Ascending aorta (tissue), 2 donors: ENCODE measurements at places on chromosomes 12 and 14.

- DNase-seq: no peak
Measured at GRCh38 chr12:131044136-131044535, 90.4 kb downstream of the ADGRD1 start.

GRCh38 chr12:117889098-117889497 is 79.7 kb downstream of the KSR2 start:
- no peak for DNase-seq

DNA sequence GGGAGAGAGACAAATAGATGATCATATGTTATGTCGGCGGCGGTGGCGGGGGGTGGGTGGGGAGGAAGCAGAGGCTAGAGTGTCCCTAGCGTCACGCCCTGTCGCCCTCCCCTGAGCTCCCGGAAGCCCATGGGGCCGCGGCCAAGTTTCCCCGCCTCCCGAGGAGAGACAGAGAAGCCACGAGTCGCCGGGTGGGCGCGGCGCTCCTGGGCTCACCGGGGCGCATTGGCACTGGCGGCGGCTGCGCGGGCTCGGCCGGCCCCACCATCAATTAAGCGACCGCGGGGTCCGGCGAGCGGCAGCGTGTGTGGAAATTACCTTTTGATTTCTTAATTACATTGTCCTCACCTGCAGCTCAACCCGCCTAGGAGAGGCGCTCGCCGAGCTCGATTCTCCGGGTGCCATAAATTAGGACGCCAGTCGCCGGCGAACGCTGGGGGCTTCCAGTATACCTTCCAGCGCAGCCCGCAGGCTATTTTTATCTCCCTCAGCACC is 119.9 kb upstream of the LHX5 start:
- DNase-seq: no peak

DNA sequence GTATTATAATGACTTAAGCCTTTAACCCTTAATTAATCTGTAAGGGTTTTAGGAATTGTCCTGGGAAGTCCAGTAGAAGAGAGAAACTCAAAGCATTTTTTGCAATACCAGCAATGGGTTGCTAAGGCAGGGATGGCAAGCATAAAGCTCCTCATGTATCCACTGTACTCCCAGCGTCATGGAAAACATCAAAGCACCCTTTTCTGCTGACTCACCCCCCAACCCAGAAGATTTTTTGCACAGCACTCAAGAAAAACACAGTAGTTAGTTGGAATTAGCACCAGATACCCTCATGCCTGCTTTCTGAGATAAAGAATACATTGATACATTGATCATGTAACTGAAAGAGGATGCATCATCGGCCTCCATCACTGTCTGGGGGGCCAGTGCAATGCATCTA is 199.1 kb upstream of the CNOT2 start:
- no peak for DNase-seq

GRCh38 chr14:95931384-95931783 is 54.8 kb downstream of the TUNAR start:
- DNase-seq: no peak

DNA sequence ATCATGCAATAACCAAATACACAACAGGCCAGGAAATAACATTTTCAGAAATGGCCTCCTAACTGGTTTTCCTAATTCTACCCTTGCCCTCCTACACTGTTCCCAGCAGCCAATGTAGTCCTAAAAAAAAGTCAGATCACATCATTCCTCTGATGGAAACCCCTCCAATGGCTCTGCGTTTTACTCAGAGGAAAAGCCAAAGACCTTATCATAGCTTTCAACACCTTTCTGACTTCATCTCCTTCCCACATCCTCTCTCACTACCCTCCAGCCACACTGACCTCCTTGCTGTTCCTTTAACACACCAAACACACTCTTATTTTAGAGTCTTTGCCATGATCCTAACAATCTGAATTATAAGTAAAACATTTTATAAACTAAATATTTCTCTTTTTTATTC is 1.1 kb downstream of the MED6 start:
- no peak for DNase-seq

DNA sequence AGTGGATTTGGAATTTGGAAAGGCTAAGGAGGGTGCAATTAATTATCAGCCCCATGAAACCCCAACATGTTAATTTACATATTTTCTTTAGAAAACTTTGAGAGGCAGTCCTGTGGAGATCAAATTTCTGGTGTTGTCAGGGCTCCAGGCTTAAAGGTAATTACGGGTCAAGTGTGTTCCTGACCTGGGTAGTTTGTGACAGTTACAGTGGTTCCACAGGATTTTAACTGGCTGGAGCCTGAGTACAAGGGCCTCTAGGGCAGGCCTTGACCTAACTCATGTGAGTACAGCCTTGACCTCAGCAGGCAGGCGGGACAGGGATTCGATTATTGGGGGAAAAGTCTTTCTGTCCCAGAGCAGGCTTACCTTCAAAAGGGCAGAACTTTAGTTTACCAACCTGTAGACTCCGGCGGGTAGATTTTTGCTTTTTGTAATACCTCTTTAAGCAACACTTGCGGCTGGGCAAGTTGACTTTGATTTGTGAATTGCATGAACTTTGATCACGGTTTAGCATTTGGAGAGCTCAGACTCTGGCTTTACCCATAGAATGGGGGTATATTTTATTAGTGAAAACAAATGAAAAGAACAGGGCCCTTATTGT is 8.4 kb upstream of the PPTC7 start:
- DNase-seq: no peak

- no peak for DNase-seq
Measured at GRCh38 chr12:4518106-4518728, 20.5 kb upstream of the RAD51AP1 start.

DNA sequence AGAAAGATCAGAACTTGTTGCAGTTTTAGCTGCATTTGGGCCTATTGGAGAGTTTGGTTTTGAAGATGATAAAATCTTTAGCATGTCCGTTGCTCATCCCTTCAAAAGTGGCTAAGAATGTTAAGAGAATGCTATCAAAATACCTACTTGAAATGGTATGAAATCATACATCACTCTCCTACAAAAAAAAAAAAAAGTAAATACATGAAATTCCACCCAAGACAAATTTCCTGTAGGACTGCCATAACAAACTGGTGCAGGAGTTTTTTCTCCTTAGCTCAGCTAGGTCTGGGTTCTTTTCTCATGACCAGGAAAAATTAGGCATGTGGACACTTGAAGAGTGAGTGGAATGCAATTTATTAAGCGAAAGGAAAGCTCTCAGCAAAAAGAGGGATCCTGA is 15.9 kb upstream of the FAR2 start:
- DNase-seq: no peak

- DNase-seq: no peak
Measured at GRCh38 chr12:97781342-97781741, 318.7 kb downstream of the RMST start.

DNA sequence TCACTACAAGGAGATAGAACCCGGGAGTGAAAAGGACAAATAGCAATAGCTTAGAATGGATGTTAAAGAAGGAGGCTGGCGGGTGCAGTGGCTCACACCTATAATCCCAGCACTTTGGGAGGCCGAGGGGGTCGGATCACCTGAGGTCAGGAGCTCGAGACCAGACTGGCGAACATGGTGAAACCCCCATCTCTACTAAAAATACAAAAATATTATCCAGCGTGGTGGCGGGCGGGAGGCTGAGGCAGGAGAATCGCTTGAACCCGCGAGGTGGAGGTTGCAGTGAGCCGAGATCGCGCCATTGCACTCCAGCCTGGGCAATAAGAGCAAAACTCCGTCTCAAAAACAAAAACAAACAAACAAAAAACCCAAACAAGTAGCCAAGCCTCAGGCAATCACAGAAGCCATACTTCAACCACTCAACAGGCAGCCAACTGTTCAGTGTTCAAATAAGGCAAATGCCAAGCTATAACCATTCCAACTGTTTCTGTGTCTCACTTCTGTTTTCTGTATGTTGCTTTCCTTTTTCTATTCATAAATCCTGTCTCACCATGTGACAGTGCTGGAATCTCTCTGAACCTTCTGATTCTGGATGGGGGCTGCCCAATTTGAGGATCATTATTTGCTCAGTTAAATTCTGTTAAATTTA is 3.9 kb upstream of the SPTLC2 start:
- no peak for DNase-seq

DNA sequence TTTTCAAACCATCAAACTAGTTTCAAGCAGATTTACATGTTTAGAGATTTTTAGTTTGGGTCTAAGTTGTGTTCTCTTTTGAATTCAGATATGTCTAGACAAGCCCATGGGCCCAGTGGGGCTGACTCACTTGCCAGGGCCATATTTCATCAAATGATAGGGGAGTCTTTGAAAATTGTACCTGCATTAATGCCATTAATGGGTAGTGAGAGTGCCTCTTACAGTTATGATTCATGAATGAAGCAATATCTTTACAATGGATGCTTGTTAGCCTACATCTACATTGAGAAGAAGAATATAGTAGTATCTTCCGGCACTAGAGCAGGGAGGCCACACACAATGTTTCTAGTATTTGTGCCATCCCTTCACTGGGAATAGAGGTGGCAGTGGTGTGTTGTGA is 174.2 kb upstream of the E2F7 start:
- DNase-seq: no peak

GRCh38 chr14:68362846-68363245 is 430.0 kb downstream of the ZFP36L1 start:
- no peak for DNase-seq

DNA sequence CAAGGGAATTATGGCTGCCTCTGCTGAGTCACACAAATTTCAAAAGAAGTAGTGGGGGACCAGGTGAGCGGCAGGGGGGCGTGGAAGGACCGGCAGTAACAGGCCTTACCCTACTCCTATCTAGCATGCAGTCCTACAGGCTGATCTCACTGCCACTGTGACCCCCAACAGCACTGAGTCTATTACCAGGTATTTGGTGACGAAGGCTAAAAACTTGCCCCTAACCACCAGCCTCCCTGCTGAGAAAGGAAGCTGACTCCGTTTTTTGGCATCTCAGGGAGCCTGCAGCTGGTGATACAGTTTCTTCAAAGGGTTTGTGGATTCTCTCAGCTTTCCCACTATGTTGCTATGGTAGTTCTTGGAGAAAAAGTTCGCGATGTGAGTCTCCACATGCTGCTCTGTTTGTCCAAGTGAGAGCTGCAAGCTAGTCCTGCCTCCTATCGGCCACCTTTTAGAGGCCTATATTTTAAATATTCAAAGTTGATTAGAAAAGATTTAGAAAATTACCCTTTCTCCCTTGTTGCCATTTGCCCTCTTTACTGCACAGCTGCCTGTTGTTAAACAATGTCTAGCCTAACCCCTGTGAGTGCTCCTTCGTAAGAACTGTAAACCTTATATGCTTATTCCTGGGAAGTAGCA is 57.1 kb upstream of the SLCO1B1 start:
- DNase-seq: no peak

DNA sequence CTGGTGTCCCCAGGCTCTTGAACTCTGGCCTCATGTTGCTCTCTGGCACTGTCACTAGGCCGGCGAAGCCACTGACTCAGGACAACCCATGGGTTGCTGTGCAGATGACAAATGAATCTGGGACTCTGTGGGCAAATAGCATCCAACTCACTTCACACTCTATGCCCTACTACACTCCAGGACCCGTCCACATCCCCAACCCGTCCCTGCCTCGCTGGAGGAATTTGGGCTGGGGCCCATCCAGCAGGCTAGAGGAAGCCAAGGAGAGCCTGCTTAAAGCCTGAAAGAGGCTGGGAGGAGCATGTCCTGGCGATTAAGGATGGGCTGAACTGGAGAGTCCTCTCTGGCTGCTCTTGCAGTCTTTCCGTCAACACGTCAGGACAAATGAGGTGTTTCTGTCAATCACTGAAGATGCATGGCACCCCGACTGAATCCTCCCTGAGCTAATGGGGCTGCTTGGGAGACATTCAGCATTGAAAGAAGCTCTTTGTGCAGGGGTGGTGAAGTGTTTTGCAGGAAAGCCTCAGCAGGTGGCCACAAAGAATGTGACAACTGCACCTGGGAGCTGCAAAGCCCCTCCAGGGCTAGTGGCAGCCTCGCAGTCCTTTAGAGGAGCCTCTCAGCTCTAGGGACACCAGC is 71.7 kb downstream of the ANO2 start:
- DNase-seq: no peak

GRCh38 chr12:112208301-112208910 is 83.0 kb downstream of the TRAFD1 start:
- DNase-seq: no peak

GRCh38 chr12:131610891-131611290 is 100.0 kb upstream of the SFSWAP start:
- DNase-seq: no peak

DNA sequence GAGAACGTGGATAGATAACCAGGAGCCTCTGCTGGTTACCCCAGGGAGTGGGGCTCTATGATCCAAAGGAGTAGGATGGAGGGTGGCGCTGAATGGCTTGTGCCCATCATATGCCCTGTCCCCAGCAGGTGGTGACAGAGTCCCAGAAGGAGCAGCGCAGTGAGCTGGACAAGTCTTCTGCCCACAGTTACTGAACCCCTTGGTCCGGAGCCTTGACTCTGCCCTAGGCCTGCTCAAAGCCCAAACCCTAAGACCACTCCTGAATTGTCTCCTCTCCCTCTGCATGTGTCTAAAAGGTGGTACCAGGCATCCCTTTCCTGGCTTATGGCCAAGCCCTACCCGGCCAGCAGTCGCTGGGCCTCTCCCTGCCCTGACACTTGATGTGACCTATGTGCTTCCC is 3.2 kb downstream of the PRPH start:
- no peak for DNase-seq

GRCh38 chr12:94614288-94614721 is 36.1 kb downstream of the TMCC3 start:
- no peak for DNase-seq

DNA sequence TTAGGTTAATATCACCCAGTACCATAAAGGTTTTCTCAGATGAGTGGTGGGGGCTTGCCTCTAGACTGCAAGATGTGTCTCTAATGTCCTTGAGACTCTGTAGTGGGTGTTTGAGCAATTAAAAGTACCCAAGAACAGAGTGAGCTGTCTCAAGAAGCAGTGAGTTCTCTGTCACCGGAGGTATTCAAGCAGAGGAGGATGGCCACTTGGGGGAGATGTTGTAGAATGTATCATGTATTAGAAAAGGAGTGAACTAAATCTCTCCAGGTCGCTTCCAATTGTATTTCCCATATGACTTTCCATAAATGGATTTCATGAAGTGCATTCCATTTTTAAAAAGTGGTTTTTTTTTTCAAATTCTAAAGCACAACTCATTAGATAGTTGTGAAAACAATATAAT is 35.0 kb downstream of the SLC17A8 start:
- DNase-seq: no peak

DNA sequence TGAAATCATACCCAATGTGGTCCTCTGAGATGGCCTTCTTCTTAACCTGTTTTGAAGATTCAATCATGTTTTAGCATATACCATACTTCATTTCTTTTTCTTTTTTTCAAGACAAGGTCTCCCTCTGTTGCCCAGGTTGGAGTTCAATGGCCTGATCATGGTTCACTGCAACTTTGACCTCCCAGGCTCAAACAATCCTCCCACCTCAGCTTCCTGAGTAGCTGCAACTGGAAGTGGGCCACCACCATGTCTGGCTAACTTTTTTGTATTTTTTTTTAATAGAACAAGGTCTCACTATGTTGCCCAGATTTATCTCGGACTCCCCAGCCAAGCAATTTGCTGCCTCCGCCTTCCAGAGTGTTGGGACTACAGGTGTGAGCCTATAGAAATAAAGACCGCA is 30.4 kb downstream of the SOAT2 start:
- DNase-seq: no peak

DNA sequence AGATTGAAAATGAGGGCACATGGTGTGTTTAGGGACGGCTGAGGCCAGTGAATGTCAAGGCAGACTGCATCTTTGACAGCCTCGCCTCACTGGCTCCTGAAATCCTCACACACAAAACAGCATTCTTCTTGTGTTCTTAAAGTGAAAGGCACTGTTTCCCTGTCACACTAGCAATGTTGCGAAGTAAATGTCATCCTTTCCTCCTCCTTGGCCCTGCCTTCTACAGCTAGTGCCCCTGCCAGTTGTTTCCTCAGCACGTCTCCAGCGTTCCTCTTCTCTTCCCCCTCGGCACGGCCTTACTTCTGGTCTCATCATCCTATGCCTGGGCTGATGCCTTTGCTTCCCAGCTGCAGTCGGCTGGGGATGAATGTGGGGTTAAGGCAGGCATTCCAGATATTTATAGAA is 129.4 kb upstream of the DNM1L start:
- DNase-seq: no peak
